ENCODE measurements at places on chromosomes 7 and 10. TPM values are rescaled to one million over a fixed set of nuclear protein-coding genes. Genes with fewer than 3 reads are reported as not detected.

The ETV1 gene
- total RNA-seq: 6.3 TPM

The CADPS2 gene
- 10.5 TPM for total RNA-seq

The NYAP1 gene
- total RNA-seq: 7.0 TPM

The ANKRD30A gene
- not detected for total RNA-seq

The EBF3 gene
- total RNA-seq: 38.5 TPM

The SSC4D gene
- total RNA-seq: 0.16 TPM

The UCN3 gene
- not detected for total RNA-seq

The ZNF789 gene
- total RNA-seq: 1.9 TPM

The INA gene
- 0.36 TPM for total RNA-seq

The MRLN gene
- total RNA-seq: not detected

The CFAP70 gene
- 0.18 TPM for total RNA-seq

The C7orf57 gene
- total RNA-seq: not detected

The DNAJC30 gene
- total RNA-seq: 4.1 TPM

The SFTPD gene
- total RNA-seq: 0.36 TPM

The THNSL1 gene
- 2.2 TPM for total RNA-seq

The INHBA gene
- 1.4 TPM for total RNA-seq

The ELN gene
- 36.3 TPM for total RNA-seq

The IDI2 gene
- total RNA-seq: not detected

The ABCB4 gene
- not detected for total RNA-seq

The FAM237B gene
- not detected for total RNA-seq

The C7orf33 gene
- not detected for total RNA-seq

The YAE1 gene
- total RNA-seq: 19.0 TPM

The MOGAT3 gene
- total RNA-seq: not detected

The CYP3A5 gene
- total RNA-seq: not detected

The NUDCD3 gene
- 37.9 TPM for total RNA-seq

The SLC16A12 gene
- total RNA-seq: 5.8 TPM

The ADAM22 gene
- 0.54 TPM for total RNA-seq

Data from cardiac atrium fibroblast (primary cell).